Heart left ventricle (tissue), 16 donors: ENCODE measurements at places on chromosomes 2 and 18. TPM values are rescaled to one million over a fixed set of nuclear protein-coding genes. Genes with fewer than 3 reads are reported as not detected.

Gene PRSS56
- total RNA-seq, result 0.25 TPM

Gene SERPINB13
- total RNA-seq, result not detected

DNA sequence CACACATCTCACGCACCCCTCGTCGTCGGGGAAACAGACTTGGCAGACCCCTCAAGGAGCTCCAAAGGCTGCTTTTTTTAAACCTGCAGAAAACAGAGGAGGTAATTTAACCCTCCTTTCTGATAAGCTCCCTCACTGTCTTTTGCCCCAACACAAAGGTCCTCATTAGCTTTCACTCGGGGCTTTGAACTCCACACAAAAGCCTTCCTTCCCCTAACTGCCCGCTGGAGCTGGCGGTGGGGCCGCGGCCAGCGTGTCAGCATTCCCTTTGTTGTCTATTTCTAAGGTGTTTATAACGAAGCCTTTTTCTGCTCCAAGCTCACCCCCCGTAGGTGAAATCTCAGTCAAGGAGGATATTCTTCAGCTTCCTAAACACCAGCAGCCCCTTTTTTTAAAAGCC lies 43.5 kb upstream of the ID2 start:
- peaks cover 8% of the 10 kb centered on the region for H3K4me1 ChIP-seq
- no peaks in the 10 kb centered on the region for H3K36me3 ChIP-seq
- H3K27ac ChIP-seq, result no peak overlapping the region
- no peak overlapping the region for H3K4me3 ChIP-seq

DNA sequence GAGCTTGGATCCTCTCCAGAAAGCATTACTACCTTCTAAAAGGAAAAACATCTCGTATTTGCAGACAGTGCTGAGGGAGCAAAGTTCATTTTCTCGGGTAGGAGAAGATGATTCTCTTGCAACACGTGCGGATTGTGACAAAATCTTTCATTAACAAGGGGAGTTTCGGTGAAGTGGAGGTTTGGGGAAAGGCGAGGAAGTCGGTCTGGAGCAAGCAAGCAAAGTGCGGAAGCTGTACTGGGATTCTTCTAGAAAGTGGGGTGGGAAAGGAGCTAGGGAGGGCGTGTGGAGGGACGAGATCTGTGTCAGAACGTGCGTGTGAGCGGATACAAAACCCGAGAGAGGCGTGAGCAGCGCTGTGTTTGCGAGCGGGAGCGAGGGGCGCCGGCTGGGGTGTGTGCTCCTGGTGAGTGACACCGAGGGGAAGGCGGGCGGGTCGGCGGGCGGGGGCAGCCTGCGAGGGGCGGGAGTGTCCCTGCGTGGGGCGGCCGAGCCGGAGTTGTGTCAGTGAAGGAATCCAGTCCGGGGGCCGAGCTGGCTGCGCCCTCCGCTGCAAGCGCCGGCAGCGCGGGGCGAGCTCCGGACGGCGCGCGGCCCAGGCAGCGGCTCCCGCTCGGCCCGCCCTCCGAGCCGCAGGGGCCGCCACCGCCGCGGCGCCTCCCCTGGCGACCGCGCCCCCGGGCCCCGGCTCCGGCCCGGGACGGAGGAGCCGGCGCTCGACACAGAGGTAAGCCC lies at the start of gene SPATS2L:
Gene SPATS2L (plus strand): TSS at position 498 of the 735 bp plus-strand sequence. CDS start 82,552 bp downstream, outside the sequence.
- no peaks in the 10 kb centered on the region for H3K27me3 ChIP-seq
- peak within 1 kb of the TSS; percentile 97 for H3K4me3 ChIP-seq
- peak; percentile 94 for DNase-seq
- peak within 1 kb of the TSS; percentile 96 for H3K27ac ChIP-seq
- H3K36me3 ChIP-seq, result no peaks in the 10 kb centered on the region

GRCh38 chr18:9684881-9685614 lies 23.1 kb upstream of the RAB31 start:
- peak overlapping the region; percentile 74 for H3K27ac ChIP-seq
- no peaks in the 10 kb centered on the region for H3K36me3 ChIP-seq
- no peaks in the 10 kb centered on the region for H3K27me3 ChIP-seq

Gene MAP3K20
- 289 TPM for total RNA-seq

DNA sequence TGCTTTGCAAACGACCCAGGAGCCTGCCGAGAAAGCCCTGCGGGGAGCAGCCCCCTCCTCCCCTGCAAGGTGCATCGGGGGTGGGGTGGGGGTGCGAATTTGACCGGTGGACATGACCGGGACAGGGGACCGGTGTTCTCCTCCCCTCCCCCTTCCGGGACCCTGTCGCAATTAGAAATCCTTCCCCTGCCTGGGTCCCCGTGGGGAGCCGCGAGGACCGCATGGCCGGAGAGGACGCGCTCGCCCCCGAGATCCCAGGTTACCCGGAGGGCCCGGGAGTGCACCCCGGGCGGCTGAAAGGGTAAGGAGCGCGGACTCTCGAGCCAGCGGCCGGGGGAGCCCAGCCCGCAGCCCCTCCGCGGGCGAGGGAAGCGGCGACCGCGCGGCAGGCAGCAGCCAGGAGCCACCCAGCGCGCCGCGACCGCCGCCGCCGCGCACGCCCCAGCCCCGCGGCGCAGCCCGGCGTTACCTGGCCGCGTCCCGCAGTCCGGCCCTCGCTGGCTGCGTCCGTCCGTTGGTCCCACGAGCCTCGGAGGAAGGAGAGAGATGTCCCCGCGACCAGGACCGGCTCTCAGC lies 482 bp downstream of the DLGAP1 start:
- peak; percentile 51 for DNase-seq
- H3K36me3 ChIP-seq, result no peaks in the 10 kb centered on the region
- H3K4me1 ChIP-seq, result no peaks in the 10 kb centered on the region
- peak overlapping the region; percentile 45 for H3K4me3 ChIP-seq
- no peak overlapping the region for H3K27ac ChIP-seq

Gene MATN3
- not detected for total RNA-seq

GRCh38 chr2:65277791-65278483 lies 50.3 kb downstream of the ACTR2 start:
- DNase-seq, result no peak
- peaks cover 26% of the 10 kb centered on the region for H3K4me1 ChIP-seq
- no peaks in the 10 kb centered on the region for H3K27me3 ChIP-seq
- H3K36me3 ChIP-seq, result peaks cover 4% of the 10 kb centered on the region

Gene TUBB8B
- total RNA-seq, result not detected

Gene CERS6
- 75.6 TPM for total RNA-seq

GRCh38 chr2:238703053-238703415 lies 144.9 kb upstream of the TWIST2 start:
- no peaks in the 10 kb centered on the region for H3K36me3 ChIP-seq
- no peak overlapping the region for H3K27ac ChIP-seq
- H3K4me1 ChIP-seq, result peaks cover 6% of the 10 kb centered on the region
- DNase-seq, result no peak
- H3K4me3 ChIP-seq, result no peak overlapping the region

Gene ANKRD62
- not detected for total RNA-seq

DNA sequence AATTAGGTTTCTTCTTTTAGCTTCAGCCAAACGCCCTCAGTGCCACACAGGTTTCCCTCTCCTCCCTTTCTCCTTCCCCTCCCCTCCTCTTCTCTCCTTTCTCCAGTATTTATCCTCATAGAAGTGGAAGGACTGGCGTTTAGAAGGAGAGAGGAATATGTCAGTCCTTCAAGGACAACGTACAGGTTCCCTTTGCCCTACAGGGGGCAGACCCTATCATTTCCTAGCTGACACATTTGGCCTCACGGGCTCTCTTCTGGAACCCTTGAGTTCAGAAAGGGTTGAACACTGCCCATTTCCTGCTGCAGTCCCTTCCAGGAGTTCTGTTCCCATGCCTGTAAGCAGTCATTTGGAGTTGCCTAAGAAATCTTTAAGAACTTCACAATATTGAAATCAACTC lies 46.1 kb downstream of the CDCA7 start:
- no peak overlapping the region for H3K4me3 ChIP-seq
- no peaks in the 10 kb centered on the region for H3K36me3 ChIP-seq
- H3K27ac ChIP-seq, result no peak overlapping the region
- peaks cover 4% of the 10 kb centered on the region for H3K27me3 ChIP-seq
- DNase-seq, result no peak
- H3K4me1 ChIP-seq, result no peaks in the 10 kb centered on the region

- no peak overlapping the region for H3K27ac ChIP-seq
- no peak overlapping the region for H3K4me3 ChIP-seq
- H3K36me3 ChIP-seq, result no peaks in the 10 kb centered on the region
- no peaks in the 10 kb centered on the region for H3K27me3 ChIP-seq
- DNase-seq, result no peak
Observed at GRCh38 chr18:50622865-50623393, 63.0 kb downstream of the MAPK4 start.

Gene SLC5A7
- not detected for total RNA-seq

- H3K36me3 ChIP-seq, result no peaks in the 10 kb centered on the region
- H3K4me1 ChIP-seq, result no peaks in the 10 kb centered on the region
- no peaks in the 10 kb centered on the region for H3K27me3 ChIP-seq
Observed at GRCh38 chr2:117745537-117745936, 69.0 kb upstream of the DDX18 start.

- H3K36me3 ChIP-seq, result no peaks in the 10 kb centered on the region
- H3K4me3 ChIP-seq, result no peak overlapping the region
- no peak overlapping the region for H3K27ac ChIP-seq
- H3K4me1 ChIP-seq, result no peaks in the 10 kb centered on the region
- DNase-seq, result no peak
Observed at GRCh38 chr2:235390108-235390815, 103.6 kb upstream of the AGAP1 start.

- no peaks in the 10 kb centered on the region for H3K4me1 ChIP-seq
- H3K27ac ChIP-seq, result no peak overlapping the region
- H3K4me3 ChIP-seq, result no peak overlapping the region
- H3K27me3 ChIP-seq, result no peaks in the 10 kb centered on the region
- no peak for DNase-seq
Observed at GRCh38 chr2:98736464-98736889, 5.5 kb upstream of the MGAT4A start.

DNA sequence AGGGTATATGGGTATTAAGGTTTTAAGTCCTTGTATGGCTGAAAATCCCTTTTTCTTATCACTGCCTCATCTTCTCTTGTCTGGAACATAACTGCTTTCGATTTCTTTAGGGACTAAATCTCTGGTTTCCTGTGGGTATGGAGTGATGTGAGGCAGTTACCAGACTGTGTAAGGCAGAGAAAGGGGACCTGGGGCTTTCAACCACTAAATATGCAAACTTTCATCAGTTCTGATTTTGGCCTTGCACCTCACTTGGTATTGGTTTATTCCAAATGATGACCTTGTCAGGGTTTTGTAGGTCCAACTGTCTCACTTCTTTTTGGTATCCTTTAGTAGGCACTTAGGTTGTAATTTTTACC lies 9.3 kb downstream of the MAP4K4 start:
- H3K27ac ChIP-seq, result no peak overlapping the region
- H3K27me3 ChIP-seq, result no peaks in the 10 kb centered on the region
- H3K4me1 ChIP-seq, result peaks cover 83% of the 10 kb centered on the region
- H3K4me3 ChIP-seq, result no peak overlapping the region
- H3K36me3 ChIP-seq, result no peaks in the 10 kb centered on the region

DNA sequence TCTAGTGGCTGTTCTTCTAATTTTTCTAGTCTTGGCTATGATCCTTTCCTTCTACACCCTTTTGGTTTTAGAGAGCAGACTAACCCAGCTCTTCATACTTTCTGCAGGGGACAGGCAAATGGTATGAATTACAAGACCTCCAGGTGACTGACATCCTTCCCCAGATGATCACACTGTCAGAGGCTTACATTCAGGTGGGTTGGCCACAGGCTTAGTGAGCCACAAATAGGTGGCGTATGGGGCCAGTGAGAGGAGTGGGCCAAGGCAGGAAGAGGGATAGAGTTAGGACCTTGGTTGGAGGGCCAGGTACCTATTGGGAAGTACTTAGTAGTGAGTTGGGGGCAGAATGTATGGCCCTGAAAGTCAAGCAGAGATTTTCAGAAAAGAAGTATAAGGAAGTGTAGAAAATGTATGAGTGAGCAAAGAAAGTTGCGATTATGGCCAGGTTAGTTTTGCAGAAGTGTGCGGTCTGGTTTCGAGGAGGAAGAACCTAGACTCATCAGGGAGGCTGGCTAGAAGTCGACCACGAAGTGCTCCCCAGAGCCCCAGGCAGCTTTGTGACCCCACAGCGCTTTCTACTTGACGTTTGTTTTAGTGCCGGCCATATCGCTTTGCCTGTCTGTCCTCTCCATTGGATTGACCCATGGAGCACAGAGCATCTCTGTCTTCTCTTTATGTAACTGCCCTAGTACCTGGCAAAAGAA lies 20.0 kb downstream of the SFTPB start:
- no peak overlapping the region for H3K4me3 ChIP-seq
- H3K36me3 ChIP-seq, result peaks cover 100% of the 10 kb centered on the region
- no peak overlapping the region for H3K27ac ChIP-seq
- no peaks in the 10 kb centered on the region for H3K27me3 ChIP-seq

- DNase-seq, result peak; percentile 24
- no peak overlapping the region for H3K4me3 ChIP-seq
- H3K27me3 ChIP-seq, result peaks cover 42% of the 10 kb centered on the region
- no peak overlapping the region for H3K27ac ChIP-seq
Observed at GRCh38 chr2:94874277-94874997, 3.2 kb downstream of the TEKT4 start.

DNA sequence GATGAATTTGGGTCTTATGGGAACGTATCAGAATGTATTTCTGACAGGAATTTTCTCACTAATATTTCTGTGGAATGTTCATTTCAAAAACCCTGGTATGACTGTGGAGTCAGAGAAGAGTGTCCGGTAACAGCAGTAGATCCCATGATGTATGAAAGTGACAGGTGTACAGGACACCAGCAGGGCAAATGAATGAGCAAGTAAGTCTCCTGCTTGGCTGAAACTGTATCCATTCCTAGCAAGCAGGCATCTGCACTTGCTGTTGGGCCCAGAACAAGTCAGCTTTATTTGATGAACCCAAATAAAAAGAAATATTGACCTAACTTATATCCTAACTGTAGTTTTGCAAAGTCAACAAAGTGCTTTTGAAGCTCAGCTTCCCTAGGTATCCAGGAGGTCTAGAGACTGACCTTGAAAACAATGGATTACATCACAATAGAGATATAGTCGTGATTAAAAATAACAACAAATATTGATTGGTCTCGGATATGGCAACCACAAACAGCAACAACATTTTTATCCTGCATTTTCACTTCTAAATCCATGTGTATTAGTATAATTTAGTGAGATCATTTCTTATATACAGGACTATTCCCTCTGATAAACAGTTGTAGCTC lies 37.6 kb downstream of the NXPH2 start:
- no peak overlapping the region for H3K27ac ChIP-seq
- no peak overlapping the region for H3K4me3 ChIP-seq
- H3K27me3 ChIP-seq, result no peaks in the 10 kb centered on the region
- no peaks in the 10 kb centered on the region for H3K36me3 ChIP-seq
- H3K4me1 ChIP-seq, result no peaks in the 10 kb centered on the region

Gene FAM110C
- 2.2 TPM for total RNA-seq

DNA sequence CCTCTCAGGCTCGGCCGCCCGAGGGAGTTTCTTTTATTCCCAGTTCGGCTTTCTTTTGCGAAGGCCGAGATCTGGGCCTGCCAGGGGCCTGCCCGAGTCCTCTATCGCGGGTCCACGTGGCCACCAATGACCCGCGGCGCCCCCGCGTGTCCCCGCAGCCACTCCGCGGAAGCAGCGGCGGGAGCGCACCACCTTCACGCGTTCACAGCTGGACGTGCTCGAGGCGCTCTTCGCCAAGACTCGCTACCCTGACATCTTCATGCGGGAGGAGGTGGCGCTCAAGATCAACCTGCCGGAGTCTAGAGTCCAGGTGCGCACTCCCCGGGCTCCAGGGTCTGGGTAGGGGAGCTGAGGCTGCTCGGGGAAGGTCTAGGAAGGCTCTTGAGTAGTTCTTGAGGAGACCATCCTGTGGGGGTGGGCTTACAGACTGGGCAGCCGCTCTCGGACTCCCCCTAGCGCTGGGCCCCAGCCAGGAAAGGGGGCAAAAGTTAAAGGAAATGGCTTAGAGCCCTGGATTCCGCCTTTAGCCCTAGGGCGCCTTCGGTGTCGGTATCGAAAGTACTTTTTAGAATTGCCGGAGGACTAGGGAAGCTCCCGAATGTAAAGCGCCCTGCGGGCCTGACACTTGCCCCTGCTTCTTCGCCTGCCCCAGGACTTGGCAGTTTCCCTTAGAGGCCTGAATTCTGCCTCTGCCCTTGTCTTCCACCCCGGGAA lies 3.4 kb downstream of the OTX1 start:
- H3K27ac ChIP-seq, result no peak overlapping the region
- no peak for DNase-seq
- no peak overlapping the region for H3K4me3 ChIP-seq
- peaks cover 100% of the 10 kb centered on the region for H3K27me3 ChIP-seq
- H3K4me1 ChIP-seq, result peaks cover 37% of the 10 kb centered on the region
